CD4-positive, alpha-beta T cell (primary cell): ENCODE measurements at places on chromosomes 4 and X.

DNA sequence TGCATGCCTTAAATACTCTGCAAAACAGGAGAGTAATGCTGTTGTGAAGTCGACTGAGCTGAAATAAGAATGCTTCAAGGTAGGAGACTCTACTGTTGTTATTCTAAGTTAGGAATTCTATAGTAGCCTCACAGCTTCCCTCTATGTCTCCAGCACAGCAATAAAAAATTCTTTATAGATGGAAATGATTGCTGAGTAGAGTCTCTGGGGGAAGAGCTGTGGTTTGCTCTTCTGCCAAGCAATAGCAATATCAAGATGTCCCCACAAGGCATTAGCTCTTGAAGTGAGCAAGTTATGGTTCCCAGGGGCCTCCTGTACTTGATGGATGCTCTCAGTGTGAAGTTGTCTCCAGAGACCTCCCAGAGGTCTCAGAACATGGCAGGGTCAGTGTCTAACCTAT lies 880.6 kb upstream of the FRG1 start:
- DNase-seq = no peak

GRCh38 chr4:140719022-140719421 lies 37.2 kb downstream of the TBC1D9 start:
- DNase-seq = no peak

- DNase-seq = no peak
These were observed 105.3 kb downstream of the DHRSX start for GRCh38 chrX:2395261-2395992.

- no peak for DNase-seq
These were observed 546.0 kb downstream of the BCOR start for GRCh38 chrX:39551762-39552161.

- no peak for DNase-seq
These were observed 26.5 kb upstream of the ANKRD50 start for GRCh38 chr4:124738994-124739393.
